ENCODE measurements at places on chromosomes 7 and 10.

GRCh38 chr7:130869918-130870317 lies 135.9 kb upstream of the KLF14 start:
- DNase-seq, result no peak

DNA sequence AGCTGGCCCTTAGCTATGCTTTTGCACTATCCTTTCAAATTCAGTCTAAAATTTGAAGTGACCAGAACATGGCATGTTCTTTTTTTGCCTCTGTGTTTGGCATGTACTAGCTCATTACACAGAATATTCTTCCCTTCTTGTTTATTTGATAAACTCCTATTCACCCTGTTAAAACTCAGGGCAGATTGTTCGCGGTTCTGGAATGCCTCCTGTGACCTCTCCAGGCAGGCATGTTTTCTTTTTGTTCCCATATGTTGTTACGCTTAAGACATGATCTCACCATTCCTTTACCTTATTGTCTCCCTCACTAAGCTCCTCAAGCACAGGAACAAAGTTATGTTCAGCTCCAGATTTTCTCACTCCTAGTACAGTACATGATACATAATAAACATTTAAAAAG lies 181.7 kb downstream of the CCSER2 start:
- no peak for DNase-seq

GRCh38 chr10:64574371-64574770 lies 1053.2 kb downstream of the REEP3 start:
- no peak for DNase-seq

DNA sequence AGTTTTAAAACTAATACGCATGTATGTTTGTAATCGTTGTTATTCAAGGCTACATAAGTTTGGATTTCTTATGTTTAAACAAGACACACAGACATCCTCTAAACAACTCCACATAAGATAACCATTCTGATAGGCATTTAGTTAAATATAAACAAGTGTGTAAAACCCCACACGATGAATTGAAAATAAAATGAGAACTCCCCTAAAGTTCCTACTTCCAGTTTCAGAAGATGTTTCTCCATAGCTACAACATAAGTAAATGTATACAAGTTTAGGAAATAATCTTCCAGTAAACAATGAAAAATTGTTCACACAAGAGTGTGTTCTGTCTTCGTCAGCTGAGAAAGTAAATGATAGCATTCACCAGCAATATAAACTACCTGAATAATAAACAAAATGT lies 246.8 kb downstream of the RNLS start:
- peak; percentile 50 for DNase-seq

- DNase-seq, result peak; percentile 68
These were observed 613 bp downstream of the AP5Z1 start for GRCh38 chr7:4775848-4776623.

DNA sequence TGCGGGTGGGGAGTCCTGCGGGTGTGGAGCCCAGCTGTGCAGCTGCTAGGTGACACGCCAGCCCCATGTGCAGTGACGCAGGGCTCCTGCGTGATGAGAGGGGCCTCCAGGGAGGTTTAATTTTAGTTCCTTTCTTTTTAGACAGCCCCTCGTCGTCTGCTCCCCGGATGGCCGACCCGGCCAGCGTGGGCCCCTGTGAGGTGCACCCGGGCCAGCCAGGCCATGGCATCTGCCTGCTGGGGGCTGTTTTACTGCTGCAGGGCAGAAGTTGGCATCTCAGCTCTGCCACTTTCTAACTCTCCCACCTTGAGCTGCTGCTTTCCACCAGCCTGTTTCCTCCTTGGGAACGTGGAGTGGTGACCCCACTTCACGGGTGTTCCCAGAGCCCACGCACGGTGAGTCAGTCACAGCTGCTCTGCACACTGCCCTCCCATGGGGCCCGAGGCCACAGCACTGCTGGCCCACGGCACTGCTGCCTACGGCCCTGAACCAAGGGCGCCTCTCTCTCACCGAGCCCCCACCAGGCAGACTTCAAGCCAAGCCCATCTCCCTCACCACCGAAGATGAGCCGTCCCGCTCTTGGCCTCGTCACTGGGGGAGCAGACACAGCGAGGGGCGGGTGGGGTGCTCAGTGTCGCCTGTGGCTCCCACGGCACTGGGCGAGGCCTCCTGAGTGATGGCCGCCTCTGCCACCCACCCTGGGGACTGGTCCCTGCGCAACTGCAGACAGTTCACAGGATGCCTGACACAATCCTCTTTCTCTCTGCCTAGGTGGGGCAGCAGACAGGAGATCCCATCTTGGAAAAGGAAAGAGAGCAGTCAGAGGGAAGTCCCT lies 21.3 kb downstream of the CYP2W1 start:
- DNase-seq, result peak; percentile 6

DNA sequence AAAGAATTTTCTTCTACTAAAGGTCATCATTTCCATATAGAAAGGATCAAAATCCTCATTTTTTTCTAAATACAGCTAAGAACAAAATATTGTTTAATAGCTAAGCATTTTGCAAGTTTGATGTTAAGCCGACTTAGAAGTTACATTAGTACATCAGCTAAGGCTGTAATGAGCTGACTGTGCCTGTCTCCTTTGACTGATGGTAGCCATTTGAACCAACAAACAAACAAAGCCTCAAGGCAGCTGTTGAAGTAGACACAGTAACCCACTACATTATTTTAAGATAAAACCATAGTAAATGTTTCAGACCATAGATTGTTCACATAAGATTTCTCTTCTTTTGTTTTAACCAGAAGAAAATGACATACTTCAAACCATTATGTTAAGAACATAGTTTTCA lies 210.9 kb upstream of the VSTM2A start:
- DNase-seq, result no peak

Measured in suppressor macrophage treated with lipopolysaccharide for 4 hours (primary cell).